ENCODE measurements at places on chromosomes 2 and 18.

GRCh38 chr2:20472569-20472968 lies 25.7 kb downstream of the RHOB start:
- no peak for DNase-seq

DNA sequence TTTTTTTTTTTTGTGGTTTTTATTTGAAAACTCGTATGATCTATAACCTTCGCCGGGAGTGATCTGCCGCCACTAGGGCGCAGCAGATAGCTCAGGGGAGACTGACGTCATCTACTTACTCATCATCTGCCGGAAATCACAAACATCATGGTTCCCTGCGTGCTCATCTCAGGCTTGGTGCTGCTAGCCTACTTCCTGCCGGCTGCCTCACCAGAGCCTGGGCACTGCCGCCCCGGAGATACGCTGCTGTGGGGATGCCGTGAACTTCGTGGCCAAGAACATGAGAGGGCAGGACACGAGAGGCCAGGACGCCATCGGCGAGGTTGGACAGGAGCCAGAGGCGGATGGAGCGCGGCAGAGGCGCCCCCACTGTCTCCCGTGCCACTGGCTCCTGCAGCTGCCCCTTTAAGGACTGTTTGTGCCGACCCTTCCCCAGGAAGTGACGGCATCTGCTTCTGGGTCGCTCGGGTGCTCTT lies 68.8 kb downstream of the DOK6 start:
- no peak for DNase-seq

DNA sequence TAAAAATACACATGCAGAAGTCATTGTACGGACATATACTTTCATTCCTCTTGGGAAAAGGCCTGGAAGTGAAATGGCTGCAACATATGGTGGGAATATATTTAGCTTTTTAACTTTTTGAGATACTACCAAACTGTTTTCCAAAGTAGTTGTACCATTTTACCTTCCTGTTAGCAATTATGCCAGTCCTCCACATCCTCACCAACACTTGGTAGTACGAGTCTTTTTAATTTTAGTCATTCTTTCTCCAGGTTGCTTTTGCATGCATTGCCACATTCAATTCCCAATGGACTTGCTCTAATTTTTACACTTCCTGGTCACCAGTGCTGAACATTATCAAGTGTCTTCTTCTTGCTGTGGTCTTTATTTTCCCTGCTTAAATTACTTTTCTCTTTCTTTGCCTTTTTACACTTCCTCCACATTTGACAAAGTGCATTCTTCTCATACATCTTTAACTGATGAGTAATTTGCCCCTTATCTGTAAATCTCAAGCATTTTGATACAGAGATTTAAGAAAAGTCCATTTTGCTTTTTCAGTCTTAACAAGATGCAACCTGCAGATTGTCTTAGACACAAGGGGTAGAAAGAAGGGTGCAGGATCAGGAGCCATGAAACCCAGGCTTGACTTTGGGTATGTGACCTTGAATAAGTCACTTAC lies 14.5 kb downstream of the VIT start:
- DNase-seq = no peak

DNA sequence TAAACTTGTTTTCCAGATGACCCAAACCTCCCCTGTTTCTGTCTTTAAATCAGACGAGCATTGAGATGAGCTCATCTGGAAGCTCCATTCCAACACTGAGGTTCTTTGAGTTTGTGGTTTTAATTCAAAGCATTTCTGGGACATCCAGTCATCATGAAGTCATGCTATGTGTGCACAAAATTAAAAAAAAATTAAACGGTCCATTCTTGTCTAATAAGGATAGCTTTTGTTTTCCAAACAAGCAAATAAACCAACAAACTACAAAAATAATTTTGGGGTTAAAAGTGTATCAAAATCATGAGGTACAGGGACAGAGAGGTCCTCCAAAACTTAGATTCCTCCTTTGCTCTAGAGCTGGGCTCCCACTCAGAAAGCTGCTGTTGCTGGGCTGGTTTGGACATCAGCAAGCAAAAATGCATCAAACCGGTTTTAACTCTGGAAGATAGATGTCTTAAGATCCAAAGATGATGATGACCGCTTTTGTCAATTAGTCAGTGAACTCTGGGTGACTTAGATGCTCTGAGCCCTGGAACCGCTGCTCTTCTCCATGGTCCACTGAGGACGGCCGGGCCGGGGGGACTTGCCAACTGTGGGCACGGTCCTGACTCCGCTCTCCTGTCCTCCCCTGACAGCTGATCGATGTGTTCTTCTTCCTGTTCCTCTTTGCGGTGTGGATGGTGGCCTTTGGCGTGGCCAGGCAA lies 65.4 kb downstream of the TRPM8 start:
- DNase-seq = no peak

GRCh38 chr18:36294031-36294430 lies 3.5 kb upstream of the FHOD3 start:
- no peak for DNase-seq

DNA sequence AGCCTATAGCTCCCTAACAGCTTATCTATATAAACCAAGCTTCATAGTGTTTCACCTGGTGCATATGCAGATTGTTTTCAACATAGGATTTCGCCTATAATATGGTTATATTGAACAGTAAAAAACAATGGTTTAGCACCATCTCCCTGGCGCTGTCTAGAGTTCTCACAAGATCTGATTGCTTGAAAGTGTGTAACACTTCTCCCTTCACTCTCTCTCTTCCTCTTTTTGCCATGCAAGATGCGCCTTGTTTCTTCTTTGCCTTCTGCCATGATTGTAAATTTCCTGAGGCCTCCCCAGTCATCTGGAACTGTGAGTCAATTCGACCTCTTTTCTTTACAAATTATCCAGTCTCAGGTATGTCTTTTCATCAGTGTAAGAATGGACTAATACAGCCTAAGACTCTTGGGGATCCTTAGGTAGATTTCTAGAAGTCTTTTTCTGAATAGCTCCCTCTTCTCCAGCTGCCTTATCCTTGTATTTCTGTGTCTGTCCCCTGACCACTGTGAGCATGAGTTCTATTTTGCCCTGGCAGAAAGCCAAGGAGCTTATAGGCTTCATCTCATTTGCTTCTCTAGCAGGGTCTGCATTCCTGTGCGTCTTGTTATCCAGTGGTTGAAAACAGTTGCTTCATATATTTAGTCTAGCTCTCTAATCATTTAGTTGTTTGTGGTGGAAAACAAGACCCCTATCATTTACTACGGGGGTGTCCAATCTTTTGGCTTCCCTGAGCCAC lies 401.6 kb downstream of the GPD2 start:
- DNase-seq = no peak

GRCh38 chr2:209993968-209994367 lies 8.5 kb upstream of the RPE start:
- no peak for DNase-seq

DNA sequence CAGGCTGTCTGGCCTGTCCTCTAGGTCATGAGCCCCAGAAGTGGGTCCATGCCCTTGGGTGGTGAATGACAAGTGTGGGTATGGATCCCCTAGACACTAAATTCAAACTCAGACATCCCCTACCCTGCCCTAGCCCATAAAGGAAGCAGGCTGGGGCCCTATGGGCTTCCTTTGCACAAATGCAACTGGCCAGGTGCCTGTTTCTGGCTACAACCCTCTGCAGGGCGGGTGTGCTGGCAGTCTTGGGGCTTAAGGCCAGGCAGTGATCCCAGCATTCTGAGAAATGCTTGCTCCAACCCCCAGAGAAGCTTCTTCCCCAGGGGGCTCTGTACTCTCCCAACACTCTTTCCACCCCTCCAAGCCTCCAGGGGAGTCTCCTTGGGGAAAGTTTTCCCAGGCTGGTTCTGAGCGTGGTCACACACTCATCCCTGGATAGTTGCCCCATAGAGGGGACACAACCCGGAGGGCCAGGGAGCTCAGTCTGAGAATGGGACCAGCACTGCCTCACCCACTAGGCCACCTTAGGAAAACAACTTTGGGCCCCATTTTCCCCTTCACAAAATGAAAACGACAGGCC lies 16.6 kb upstream of the ASPRV1 start:
- DNase-seq = no peak

DNA sequence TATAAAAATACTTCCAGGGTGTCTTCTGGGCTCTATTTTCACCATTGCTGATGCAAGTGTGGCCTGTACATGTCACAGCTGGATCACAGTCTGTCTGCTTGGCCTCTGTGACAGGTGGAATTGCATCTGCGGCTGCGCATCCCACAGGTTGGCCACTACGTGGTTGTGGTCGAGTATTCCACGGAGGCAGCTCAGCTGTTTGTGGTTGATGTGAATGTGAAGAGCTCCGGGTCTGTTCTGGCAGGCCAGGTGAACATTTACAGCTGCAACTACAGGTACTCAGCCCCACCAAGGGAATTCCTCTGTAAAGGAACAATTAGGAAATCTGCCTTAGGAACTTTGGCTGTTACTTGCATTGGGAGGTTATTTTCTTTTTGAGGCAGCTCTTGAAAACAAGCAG lies 144.5 kb downstream of the LAMA3 start:
- DNase-seq = no peak

GRCh38 chr2:217588266-217588665 lies 414.5 kb downstream of the TNS1 start:
- no peak for DNase-seq

- DNase-seq = no peak
Measured at GRCh38 chr18:31064130-31064529, 21.6 kb upstream of the DSC3 start.

GRCh38 chr18:23099621-23100020 lies 35.7 kb upstream of the CABLES1 start:
- no peak for DNase-seq

DNA sequence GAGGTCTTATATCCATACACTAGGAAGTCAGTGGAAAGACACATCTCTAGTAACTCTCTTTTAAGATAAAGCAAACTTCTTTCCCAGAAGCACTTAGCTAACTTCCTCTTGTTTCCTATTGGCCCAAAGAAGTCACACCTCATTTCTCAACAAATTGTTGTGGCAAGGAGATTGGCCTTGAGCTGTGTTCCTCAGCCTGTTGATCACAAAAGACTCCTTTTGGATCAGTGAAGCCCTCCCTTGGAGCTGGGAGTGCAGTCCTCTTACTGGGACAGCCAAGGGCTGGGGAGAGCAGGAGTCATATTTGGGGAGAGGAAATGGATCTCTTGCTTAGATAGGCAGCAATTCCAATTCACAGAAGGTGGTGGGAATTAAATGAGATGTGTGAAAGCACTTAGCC lies 51.2 kb upstream of the DAPL1 start:
- no peak for DNase-seq

- DNase-seq = no peak
Measured at GRCh38 chr2:136351684-136352083, 233.7 kb upstream of the CXCR4 start.

GRCh38 chr18:32911660-32912284 lies 138.9 kb upstream of the KLHL14 start:
- no peak for DNase-seq

GRCh38 chr18:50806208-50806616 lies 13.6 kb downstream of the MRO start:
- no peak for DNase-seq

- no peak for DNase-seq
Measured at GRCh38 chr2:3669656-3670055, 11.7 kb downstream of the ALLC start.

- DNase-seq = no peak
Measured at GRCh38 chr2:15845737-15846405, 94.5 kb upstream of the MYCN start.

DNA sequence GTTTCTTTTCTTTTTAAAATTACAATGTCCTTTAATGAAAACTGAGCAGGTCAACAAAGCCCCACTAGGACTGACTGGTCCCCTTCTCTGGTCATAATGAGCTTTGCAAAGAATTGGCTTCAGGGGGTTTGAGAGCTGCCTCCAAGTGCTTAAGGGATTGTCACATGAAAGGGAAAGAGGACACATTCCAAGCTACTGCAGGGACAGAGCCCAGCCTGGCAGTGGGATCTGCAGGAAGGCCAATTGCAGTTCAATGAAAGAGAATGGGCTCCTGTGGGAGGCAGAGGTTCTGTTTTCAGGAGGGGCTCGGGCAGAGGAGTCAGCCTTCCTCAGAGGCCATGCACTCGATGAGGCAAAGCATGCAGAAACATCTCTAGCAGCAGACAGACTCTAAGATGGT lies 84.1 kb upstream of the ACKR3 start:
- no peak for DNase-seq

GRCh38 chr2:203997980-203998809 lies 61.6 kb downstream of the ICOS start:
- no peak for DNase-seq

DNA sequence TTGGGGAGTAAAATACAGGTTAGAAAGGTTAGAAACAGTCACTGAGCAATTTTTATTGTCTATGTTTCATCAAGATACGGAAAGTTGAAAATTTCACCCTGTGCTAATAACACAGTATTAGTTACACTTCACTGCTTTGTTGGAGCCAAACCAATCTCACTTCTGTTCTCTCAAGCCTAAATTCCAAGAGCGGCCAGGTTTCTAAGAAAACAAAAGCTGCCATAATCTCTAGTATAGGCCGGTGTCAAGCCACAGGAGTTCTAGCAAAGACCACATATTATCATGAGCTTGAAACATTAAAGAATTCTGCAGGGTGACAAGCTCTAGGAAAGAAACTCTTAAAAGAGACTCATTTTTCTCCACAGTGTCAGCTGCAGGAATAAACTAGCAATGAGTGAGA lies 128.7 kb downstream of the TXNL1 start:
- no peak for DNase-seq

DNA sequence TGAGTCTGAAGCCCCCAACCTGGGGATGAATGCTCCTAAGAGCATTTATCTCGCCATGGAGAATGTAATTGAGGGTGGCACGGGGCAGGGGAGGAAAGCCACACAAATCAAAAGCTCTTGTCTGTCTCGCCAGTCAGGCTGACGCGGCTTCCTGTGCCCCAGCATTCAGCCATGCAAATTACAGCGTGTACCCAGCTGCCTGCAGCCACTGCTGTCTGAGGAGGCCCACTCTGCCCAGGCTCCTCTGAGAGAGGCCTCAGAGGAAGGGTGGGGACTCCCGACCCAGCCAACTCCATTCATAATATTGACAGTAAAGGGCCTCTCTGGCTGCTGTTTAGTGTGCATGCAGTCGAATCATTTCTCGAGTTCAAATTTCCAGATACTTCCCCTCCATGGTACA lies 22.0 kb downstream of the SMAD7 start:
- peak; percentile 55 for DNase-seq

DNA sequence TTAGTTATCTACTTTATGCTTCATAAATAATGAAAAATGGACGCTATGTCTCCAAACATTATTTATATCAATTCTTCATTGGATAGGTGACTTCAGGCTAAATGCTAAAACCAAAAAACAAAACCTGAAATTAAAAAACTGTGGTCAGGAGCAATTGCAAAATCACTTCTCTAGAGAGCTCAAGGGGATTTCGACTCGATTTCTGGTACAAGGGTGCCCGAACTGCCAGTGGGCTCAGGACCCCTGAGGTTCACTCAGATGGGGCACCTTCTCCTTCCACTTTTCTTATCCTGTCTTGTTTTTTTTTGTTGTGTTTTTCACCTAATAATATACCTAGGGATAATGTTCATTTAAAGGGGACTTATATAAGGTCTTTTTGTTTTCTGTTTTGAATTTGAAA lies 65.8 kb upstream of the CELF4 start:
- DNase-seq = no peak

- no peak for DNase-seq
Measured at GRCh38 chr2:137764646-137765045, 199.6 kb upstream of the HNMT start.

All from stimulated activated CD8-positive, alpha-beta memory T cell treated with anti-CD3 and anti-CD28 coated beads, Interleukin-15, amount 100 ng/mL, for 4 hours (primary cell).